ENCODE measurements at places on chromosomes 4 and X.

DNA sequence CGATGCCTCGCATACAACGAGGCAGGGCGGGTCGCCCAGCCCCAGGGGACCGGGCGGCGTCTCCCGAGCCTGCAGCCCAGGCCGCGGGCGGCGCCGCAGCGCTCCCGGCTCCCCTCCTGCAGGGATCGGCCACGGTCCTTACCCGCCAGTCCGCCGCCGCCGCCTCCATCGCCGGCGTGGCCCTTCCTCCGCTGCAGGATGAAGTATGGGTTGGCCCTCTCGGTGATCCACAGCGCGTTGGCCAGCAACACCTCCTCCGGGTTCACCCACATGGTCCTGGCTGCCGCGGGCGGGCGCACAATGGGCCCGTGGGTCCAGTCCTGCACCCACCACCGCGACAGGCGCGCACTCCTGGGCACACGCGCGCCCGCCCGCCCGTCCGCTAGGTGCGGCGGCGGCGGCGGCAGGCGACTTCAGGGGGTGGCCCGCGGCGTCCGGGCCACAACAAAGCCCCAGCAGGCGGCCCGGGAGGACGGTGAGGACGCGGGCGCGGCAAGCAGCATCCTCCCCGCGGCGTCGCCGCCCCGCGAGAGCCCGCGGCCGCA is 339 bp downstream of the TBC1D9 start:
- peak; percentile 34 for DNase-seq

DNA sequence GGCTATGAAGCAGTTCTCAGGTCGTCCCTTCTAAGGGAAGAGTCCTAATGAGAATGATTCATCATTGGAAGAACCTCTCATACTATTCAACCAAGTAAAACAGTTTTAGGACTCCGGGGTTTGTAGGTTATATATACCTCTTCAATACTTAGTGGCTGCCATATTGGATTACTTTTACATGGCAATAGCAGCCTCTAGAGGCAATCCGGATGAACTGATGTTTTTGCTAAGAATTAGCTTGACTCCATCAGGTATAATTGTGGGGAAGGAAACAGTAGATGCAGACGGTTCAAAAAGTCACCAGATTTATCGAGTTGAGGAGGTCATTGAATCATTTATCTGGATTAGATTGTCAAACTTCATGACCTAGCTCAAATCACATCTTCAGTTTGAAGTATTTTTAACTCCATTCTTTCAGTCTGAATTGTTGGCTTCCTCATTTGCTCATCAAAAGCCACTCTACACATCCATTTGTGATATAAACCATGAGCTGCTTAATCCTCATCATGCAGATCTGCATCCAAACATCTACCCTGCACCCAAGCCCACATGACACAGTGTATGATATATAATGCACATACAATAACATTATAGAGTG is 28.4 kb downstream of the GUCY1B1 start:
- DNase-seq: peak; percentile 8

DNA sequence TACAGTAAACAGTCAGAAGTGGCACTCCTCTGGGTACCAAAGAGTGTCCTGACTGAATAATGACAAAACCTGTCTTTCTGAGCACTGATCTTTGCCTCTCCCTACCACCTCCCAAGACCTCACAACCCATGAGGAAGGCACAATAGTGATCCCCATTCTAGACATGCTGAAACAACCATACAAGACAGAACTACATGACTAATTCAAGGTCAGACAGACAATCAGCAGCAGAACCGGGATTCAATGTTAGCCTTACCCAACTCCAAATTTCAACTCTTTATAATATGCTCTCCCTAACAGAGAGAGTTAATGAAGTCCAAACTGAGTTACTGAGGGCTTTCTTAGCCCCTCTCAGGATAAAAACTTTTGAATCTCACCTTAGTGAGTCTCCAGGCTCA is 71.0 kb downstream of the IRF2 start:
- no peak for DNase-seq

- DNase-seq: peak; percentile 10
Measured at GRCh38 chr4:173257732-173258717, 76.1 kb downstream of the HMGB2 start.

DNA sequence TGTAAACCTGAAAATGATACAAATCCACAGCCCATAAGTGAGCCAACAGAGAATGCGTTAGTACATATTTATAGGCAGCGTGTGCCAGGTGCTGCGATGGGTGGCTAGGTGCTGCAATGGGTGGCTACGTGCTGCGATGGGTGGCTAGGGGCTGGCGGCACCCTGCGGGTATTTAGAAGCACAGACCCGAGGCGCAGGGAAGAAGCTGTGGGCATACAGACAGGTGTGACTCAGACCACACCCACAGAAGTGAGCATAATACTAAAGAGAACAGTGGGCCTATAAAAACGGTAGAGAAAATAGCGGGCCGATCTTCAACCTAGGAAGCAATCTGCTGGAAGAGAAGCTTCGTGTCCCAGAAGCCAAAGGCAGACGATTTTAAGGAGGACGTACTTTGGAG is 81.1 kb downstream of the FAT1 start:
- no peak for DNase-seq

GRCh38 chrX:97399400-97399799 is 515.7 kb downstream of the RPA4 start:
- DNase-seq: no peak

GRCh38 chrX:150712619-150713018 is 19.4 kb downstream of the MTMR1 start:
- no peak for DNase-seq

- DNase-seq: no peak
Measured at GRCh38 chr4:75511841-75512240, 2.4 kb downstream of the RCHY1 start.

DNA sequence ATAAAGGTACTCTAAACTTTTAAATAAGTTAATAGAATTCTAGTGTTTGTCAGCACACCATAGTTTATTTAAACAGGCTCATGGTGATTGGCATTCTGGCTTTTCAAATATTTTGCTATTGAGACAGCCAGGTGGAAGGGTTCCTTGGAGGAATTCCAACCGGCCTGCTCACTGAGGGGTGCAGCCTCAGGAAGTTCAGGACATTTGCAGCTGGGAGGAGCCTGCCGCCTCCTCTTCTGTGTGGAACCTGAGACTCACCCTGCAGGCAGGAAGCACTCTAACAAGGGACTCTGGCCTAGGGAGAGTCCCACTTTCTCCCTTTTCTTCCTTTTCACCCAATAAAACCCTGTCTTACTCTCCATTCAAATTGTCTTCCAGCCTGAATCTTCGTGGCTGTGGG is 1328.0 kb downstream of the FSTL5 start:
- no peak for DNase-seq

Data from NCI-H1930 (cell line).